ENCODE measurements at places on chromosomes 13 and 19.
A peak's percentile ranks its signal among the peaks of the same experiment; 100 is the strongest.

DNA sequence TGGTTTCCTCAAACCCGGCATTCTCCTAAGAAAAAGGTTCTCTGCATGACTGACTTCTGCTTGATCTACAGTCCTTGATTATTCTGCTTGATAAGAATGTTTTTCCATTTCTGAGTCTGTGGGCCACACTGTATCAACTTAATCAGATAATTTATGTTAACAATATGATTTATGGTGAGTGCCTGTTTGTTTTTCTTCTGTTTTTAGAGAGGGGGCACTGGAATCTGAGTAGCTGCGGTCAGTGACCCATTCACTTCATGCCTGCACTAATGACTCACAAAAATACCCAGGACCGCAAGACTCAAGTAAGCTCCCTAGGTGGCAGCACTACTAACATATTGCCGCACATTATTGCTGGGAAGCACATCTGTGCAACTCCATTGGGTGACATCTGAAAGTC is 542.3 kb upstream of the ATXN8OS start:
- DNase-seq, result no peak

- no peak for DNase-seq
These were observed 179.9 kb downstream of the IRS2 start for GRCh38 chr13:109606520-109606919.

- no peak for DNase-seq
These were observed 77.9 kb downstream of the CACNA1A start for GRCh38 chr19:13428352-13428751.

DNA sequence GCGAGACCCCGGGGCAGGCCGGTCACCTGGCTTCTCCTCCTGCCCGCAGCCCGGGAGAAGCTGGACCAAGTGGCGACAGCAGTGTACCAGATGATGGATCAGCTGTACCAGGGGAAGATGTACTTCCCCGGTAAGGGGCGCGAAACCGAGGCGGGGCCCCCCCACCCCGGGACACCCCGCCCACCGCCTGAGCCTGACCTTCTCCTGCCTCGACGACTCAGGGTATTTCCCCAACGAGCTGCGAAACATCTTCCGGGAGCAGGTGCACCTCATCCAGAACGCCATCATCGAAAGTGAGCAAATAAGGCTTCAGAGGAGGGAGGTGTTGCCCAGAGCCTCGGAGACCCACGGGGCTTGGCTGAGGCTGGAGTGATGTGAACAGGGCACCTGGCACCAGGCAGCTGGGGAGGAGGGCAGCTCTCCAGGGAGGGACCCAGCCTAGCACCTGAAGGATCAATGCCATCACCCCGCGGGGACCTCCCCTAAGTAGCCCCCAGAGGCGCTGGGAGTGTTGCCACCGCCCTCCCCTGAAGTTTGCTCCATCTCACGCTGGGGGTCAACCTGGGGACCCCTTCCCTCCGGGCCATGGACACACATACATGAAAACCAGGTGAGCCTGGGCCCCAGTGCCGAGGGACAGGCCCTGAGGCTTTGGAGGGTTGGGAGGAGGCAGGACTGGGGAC is 629 bp downstream of the IZUMO4 start:
- DNase-seq, result peak; percentile 51

- DNase-seq, result no peak
These were observed 29.4 kb downstream of the TBC1D4 start for GRCh38 chr13:75452564-75452963.

- no peak for DNase-seq
These were observed 30.7 kb downstream of the ZNF793 start for GRCh38 chr19:37537391-37537947.

DNA sequence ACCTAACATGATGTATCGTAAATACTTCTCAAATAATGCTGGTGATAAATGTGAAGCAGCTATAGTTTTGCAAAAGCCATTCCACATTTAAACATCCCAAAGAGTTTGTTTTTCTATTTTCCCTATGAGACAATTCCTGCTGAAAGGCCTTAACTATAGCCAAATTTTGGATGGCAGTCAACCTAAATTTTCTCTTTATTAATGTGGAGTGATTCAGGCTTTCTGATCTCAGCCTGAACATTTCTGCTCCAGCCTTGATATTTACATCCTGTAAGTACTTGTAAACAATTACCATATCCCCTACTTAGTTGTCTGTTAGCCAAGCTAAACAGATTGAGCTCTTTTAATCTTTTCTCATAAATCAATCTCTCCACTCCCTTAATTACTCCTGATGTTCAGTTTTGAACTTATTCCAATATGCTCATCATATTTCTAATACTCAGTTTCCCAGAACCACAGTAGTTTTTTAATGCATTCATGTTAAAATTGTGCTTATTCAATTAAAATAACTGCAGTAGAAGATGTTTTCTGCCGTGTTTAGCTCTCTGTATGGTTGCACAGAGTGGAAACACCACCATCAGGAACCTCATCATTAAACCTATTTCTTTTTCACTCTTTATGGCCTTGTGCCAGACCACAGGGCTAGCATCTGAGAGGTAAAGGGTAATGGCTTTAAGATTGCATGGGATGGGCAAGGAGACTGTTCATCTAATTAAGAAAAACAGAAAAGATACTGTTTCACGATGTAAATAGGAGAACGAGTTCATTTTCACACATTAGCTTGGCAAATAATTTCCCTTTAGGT is 1235.2 kb upstream of the SLC10A2 start:
- no peak for DNase-seq

DNA sequence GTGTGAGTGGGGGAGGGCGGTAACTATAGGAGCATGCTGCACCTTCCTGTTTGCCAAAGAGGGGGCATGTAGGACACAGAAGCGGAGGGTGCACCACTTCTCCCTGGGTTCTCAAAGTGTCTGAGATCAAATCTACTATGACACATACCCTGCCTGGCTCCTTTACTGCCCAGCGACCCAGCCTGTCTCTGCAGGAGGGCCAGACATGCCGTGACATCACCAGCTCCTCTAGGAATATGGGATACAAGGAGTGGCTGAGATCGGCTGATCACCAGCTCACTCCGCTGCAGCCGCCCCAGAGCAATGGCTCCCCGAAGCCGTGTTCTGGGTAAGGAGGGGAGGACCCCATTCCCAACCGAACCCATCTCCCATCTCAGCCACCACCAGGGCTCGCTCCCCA is 16.4 kb upstream of the IGFL1 start:
- DNase-seq, result no peak

- DNase-seq, result no peak
These were observed 8.7 kb downstream of the MARCHF2 start for GRCh38 chr19:8421484-8422461.

DNA sequence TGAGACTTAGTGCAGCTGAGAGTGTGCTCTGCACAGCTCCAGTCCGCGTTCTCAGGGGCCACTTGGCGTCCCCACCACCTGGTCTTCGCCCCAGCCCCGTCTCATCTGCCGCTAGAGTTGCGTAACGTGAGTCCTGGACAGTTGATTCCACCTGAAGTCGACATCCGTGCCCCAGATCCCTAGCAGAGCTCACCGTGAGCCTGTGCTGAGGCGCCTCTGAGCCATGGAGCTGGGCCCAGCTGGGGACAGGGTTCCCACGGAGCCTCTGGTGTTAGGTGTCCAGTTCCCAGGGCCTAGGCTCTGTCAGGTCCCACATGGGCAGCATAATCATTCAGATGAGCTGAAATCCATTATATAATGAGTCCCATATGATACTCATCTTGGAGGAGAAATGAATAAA is 147.1 kb upstream of the SOX1 start:
- no peak for DNase-seq

GRCh38 chr13:83845106-83845505 is 37.2 kb downstream of the SLITRK1 start:
- DNase-seq, result no peak

GRCh38 chr19:16367261-16367683 is 42.6 kb downstream of the KLF2 start:
- DNase-seq, result no peak

- no peak for DNase-seq
These were observed 28.1 kb upstream of the KIR3DL3 start for GRCh38 chr19:54696117-54696548.

DNA sequence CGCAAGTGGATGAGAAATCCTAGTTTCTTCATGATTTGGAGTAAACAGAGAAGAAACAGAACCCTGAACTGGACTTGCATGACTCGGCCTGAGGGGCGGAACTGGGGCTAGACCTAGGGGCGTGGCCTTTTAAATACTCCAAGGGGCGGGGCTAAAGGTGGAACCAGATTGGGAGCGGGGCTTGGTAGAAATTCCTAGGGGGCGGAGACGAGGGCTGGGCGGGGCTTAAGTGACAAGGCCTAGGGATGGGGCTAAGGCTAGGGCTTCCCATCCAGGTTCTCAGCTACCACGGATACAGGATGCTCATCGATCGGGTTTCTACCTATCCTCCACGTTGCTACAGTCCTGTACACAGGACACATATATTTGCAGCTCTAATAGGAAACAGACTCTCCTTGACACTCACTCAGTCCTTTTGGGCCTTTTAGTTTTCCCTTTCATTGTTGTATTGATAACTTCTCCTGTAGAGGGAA is 372 bp upstream of the ZNF699 start:
- peak; percentile 84 for DNase-seq

DNA sequence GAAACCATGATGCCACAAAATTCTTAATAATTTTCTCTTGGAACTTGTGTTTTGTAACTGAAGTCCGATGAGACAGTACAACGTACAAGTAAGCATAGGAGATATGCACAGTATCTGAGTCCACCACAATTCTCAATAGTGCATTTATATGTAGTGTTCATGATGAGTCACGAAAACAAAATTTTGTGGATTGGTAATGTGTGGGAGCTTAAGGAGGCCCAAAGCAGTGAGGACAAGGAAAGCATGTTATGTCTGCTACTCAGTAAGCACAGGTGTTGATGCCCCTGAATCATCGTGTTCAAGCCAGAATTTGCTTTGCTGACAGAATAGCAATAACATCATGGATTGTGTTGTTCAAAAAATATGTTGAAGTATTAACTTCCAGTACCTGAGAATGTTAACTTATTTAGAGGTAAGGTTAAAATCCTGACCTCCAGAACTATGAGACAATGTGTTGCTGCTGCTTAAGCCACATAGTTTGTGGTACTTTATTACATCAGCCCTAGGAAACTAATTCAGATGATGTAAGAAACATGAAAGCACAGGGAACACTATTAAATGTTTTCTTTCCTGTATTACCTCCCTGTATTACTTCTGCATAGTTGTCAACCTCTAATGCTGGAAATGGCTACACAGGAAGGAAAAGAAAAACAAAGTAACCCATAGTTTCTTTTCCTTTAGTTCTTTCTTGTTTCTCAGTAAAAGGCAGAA is 201.3 kb downstream of the SLITRK6 start:
- no peak for DNase-seq

GRCh38 chr19:38721979-38722773 is 22.1 kb downstream of the CAPN12 start:
- no peak for DNase-seq

DNA sequence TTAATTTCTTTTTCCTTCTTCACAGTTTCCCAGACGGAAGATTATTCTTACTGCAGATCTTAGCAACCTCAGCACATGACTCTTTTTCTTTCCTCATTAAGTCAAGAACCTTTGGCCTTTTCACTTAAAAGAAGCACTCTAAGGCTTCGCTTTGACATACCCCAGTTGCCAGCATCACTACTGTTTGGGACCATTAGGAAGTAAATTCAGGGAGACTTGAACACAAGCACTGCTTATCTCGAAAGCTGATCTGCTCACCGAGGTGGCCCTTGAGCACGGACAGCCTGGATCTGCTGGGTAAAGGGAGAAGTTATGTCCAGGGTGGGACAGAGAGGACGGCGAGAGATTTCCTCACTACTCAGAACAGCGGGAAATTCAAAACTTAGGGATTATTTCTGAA is 151.4 kb upstream of the RNF113B start:
- DNase-seq, result no peak

GRCh38 chr13:63435667-63436324 is 2020.1 kb upstream of the PCDH20 start:
- DNase-seq, result no peak

DNA sequence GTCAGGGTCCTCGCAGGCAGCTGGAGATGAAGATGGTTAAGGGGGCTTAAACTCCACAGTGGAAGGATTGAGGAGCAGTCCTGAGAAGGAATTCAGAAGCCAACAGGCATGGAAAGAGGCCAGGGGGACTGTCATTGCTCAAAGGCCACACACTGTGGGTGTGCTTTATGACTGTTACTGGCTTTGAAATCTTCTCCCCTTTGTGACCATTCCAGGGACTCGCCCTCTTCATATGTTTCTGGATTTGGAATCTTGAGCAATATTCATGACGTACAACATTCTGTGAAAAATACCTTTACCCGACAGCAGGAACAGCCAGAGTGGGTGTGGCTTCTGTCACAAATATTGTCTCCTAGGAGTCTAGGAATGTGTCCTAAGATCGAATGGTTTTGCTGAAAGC is 16.6 kb downstream of the CEACAM7 start:
- no peak for DNase-seq

- DNase-seq, result peak; percentile 52
These were observed at the start of gene TSHZ3 for GRCh38 chr19:31349160-31349881. Gene TSHZ3 (minus strand): TSS chr19:31349436. CDS start chr19:31349219, 217 bp downstream.
